Activated naive CD4-positive, alpha-beta T cell treated with anti-CD3 and anti-CD28 coated beads, Interleukin-2, amount 50 U/mL, for 72 hours (primary cell): ENCODE measurements at places on chromosomes 6 and 20.

DNA sequence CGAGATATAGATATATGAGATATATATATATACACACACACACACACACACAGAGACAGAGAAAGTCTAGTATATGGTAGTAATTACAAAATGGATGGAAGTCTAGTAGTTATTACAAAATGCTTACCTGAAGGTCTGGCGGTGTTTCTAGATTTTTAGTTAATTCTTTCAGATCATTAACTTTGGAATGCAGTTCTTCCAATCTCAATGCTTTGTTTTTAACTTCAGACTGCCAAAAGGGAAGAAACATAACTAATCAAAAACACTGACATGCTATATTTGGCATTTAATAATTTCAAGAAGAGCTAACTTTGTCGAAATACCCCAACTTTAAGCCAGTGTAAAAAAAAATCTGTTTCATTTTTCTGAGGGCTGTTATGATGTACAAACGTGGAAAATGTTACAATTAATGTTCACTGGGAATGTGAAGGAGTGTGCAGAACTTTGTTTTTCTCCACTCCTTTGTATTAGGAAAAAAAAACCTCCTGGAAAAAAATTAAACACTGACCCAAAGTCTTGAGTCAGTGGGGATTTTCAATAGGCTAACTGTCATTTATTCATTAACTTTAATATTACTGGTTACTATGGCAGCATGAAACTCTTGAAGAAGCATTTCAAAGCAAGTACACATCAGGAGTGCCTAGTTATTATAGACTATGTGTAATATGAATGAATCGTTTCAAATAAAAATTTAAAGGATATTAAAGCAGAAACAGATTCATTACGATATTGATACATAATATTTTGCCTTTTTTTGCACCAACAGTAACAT lies 232.9 kb downstream of the SYNE1 start:
- DNase-seq = no peak

GRCh38 chr6:127148511-127148910 lies 30.0 kb downstream of the RSPO3 start:
- DNase-seq = no peak

DNA sequence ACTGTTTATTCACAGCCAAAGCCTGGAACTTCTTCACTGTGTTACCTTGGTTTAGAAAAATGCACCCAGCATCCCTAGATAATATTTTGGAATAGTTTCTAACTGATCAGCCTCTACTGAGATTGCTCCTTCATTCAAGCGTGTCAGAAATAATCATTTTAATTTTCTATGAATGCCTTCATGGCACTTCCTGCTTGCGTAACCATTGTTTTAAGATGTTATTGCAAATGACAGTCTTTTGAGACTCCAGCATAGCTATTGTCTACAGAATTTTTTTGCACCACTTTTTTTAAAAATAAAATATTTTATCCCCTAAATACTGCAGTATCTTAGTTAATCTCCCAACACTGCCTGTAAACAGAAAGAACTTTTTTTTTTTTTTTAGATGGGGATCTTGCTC lies 213.1 kb downstream of the PHACTR1 start:
- DNase-seq = no peak

DNA sequence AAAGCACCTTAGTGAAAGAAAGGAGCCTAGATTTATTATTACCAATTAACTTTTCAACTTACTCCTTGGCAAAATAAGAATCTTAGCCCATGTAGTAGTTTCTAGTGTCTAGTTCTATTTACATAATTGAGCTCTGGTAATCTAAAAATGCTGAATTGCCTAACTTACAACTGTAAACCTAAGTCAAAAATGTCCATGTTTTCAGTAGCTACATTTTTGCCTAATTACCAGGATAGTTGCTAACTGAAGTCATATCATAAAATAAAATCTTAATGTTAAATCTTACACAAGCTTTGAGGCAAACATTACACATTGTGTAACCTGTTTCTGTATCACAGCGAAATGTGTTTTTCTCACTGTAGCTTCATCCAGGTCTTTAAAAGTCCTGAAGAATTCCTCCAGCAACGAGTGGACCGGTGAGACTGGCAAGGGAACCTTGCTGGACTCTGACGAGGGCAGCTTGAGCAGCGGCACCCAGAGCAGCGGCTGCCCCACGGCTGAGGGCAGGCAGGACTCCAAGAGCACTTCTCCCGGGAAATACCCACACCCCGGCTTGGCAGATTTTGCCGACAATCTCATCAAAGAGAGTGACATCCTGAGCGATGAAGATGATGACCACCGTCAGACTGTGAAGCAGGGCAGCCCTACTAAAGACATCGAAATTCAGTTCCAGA lies 7.6 kb upstream of the CLDN20 start:
- no peak for DNase-seq
